ENCODE measurements at places on chromosomes 3 and 15.

DNA sequence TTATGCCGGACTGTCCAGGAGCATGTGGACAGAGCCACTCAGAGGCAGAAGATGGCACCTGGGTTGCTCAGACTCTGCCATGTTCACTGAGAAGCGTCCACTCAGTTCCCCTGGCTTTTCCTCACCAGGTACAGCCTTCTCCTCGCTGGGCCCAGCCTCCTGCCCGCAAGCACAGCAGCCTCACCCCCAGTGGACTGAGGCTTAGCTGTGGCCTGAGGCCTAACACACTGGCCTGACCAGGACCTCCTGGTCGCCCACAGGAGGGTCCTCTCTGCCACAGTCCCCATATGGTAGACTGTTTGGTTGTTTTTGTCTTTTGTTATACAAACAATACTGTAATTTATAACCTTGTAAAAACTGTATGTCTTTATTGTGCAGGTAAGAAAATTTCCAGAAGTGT, 15.5 kb downstream of the HTR3C start:
- no peak for DNase-seq

DNA sequence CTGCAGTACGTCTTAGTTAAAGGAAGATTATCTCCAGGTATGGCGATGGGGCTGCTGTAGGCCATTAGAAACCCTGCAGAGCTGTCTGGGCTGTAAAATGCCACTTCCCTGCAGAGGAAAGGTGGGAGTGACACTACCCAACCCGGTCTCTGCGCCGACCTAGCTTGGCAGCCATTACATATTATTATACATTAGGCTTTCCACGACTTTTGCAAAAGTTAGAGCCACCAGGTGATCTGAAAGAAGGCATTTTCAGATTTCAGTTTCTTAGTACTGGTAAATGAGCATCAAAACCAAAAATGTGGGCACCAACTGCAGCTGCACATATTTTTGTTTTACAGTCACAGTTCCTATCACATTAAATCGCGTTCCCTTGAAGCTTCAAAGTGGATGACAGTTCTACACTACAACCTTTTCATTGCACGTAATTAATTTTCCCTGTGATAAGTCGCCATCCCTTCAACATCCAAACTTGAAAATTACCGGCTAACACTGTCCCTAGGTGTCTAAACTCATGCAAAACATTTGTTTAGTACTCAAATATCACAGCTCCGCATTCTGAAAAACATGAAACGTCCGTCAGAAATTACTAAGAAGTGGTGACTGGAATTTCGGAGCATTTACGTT, 81.4 kb upstream of the CHD2 start:
- no peak for DNase-seq

DNA sequence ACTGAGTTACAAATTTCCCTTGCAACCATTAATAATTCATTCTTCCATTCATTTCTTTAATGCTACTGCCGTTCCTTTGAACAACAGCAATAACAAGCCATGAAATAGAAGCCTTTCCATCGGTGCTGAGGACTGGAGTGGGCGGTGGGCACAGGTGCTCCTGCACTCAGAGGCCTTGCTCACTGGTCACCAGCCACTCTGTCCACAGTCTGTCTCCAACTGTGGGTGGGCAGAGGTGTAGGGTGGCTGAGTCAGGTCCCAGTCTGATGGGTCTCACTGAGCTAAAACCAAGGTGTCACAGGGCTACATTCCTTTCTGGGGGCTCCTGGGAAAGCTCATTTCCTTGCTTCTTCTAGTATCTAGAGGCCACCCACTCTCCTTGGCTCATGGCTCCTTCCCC, 6.3 kb upstream of the FAM3D start:
- no peak for DNase-seq

GRCh38 chr3:180749322-180749721, 70.0 kb upstream of the CCDC39 start:
- no peak for DNase-seq

DNA sequence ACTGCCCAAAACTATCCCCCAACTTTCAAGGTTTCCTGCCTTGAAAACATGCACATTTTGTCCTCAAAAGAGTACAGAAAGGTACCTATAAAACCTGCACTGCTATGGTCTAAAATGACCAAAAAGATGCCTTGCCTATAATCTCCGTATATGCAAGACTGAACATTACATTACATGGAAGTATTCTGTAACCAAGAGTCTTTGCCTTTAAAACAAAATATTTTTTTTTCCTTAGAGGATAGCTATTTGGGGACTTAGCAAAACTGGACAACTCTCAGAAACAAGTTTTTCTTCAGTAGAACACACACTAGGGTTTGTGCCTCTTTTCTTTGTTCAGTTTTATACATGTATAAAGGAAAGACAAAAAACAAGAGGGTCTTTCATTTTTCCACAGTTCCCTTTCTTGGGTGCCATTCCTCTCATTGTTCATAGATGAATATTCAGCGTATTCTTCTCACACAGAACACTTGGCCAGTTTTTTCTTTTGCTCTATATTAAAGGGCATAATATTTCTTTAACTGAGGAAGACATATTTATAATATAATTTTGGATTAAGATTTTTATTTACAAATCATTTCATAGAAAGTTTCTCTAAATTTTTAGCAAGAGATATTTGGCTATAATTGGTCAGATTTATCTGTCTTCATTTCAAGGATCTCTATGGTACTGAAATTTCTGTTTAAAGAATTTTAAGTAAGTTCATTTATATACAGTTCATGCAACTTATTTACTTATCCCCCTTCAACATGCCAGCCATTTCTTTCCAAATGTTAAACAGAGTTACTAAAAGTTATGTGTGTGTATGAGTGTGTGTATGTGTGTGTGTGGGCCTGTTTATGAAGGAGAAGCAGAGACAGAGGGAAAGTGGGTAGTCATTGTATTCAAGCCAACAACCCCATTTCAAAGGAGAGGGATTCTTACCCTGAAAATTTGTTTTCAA, 142.6 kb downstream of the ZBTB20 start:
- no peak for DNase-seq

DNA sequence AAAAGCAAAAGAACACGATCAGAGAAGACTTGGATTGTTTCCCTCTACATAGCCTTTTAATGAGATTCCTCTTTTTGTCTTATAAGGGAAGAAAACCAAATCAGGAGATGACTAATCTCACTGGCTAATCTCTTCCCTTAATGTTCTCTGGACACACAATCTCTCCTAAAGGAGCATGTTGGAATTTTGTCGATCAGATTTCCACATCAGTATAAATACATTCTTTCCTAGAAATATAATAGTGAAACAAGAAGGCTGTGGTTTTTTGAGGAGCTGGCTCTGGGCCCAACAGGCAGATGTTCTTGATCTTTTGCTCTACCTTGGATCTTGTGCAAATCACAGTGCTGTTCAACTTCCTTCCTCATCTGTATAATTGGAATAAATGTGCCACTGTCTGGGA, 94.0 kb downstream of the GTPBP8 start:
- DNase-seq = no peak

DNA sequence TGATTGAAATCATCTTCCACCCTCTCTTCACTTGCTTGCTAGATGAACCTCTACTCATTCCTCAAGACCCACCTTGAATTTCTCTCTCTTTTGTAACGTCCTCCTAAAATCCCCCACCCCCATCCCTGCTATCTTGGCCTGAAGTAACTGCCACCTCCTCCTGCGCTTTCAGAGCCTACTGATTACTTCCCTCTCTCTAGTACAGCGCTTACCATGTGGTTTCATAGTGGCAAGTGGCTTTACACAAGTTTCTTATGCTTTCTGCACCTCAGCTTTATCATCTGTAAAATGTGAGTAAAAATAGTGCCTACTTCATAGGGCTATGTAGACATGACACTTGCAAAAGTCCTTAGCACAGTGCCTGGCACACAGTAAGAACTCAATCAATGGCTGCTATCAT, 28.7 kb upstream of the DAZL start:
- no peak for DNase-seq

DNA sequence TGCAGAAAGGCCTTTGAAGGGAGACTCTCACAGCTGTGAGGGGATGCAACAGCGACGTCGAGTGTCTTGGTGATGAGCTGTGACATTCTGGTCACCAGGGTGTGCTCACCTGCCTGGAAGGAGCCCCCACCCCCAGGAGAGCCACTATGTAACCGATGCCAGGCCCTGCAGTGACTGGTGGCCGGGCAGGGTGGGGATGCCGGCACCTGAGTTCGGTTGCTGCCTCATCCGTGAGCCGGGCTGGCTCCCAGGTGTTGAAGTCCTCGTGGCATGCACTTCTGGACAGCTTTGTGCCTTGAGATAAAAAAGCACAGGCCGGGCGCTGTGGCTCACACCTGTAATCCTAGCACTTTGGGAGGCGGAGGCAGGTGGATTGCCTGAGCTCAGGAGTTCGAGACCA, 56.5 kb downstream of the ASB7 start:
- DNase-seq = no peak

- no peak for DNase-seq
Measured at GRCh38 chr3:173869766-173870165, 472.2 kb downstream of the NLGN1 start.

DNA sequence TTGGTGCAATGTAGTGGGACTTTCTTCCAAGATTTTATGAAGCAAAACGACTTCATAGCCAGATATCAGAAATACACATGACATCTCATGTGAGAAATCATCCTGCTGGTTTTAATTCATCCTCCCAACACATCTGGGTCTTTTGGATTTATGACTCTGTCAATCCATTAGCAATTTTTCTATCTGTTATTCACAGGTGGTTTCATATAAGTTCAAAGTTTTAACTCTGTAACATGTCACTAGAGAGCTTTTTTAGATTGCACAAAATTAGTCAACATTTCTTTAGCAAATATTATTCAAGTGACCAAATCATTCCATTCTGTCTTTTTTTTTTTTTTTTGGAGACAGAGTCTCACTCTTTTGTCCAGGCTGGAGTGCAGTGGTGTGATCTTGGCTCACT, 30.4 kb downstream of the SQOR start:
- no peak for DNase-seq

DNA sequence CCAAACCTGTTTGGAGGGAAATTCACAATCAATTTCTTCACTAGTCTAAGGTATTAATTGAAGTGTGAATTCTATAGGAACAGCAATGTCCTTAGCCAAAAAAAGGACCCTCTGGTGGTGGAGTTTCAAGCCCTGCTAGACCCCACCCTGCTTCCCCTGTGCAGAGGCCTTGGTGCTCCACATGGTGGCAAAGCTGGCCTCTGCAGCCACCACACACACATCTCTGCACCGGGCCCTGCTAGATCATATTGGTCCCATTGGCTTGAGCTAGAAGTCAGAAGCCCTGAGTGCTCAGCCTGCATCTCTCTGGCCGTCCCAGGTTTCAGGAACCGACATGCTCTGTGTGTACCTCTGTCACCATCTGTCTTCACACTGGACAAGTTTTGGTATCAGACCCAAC, 220.9 kb upstream of the TRIM42 start:
- no peak for DNase-seq
